Lung (tissue), 17 donors: ENCODE measurements at places on chromosomes 16 and 17. TPM values are rescaled to one million over a fixed set of nuclear protein-coding genes. Genes with fewer than 3 reads are reported as not detected.

The MT1H gene
- polyA plus RNA-seq: 10.3 TPM

The NEUROD2 gene
- not detected for polyA plus RNA-seq

The PYDC1 gene
- not detected for polyA plus RNA-seq

The NETO2 gene
- polyA plus RNA-seq: 11.9 TPM

The HS3ST6 gene
- polyA plus RNA-seq: 2.1 TPM

The VTN gene
- 1.9 TPM for polyA plus RNA-seq

The ABCA6 gene
- 1.9 TPM for polyA plus RNA-seq

The SOX8 gene
- polyA plus RNA-seq: 0.39 TPM

The DNAI2 gene
- 4.1 TPM for polyA plus RNA-seq

The MT4 gene
- polyA plus RNA-seq: not detected

The TMEM101 gene
- polyA plus RNA-seq: 28.7 TPM

The RUNDC3A gene
- polyA plus RNA-seq: 0.91 TPM

The CCL15 gene
- 0.84 TPM for polyA plus RNA-seq

The RSKR gene
- 5.5 TPM for polyA plus RNA-seq

The METRN gene
- 52.7 TPM for polyA plus RNA-seq

The CRYBA1 gene
- polyA plus RNA-seq: not detected

The CES3 gene
- 0.96 TPM for polyA plus RNA-seq

The ACAP1 gene
- polyA plus RNA-seq: 17.2 TPM

The HOXB1 gene
- polyA plus RNA-seq: not detected

The OR3A2 gene
- not detected for polyA plus RNA-seq

The ANKRD40 gene
- polyA plus RNA-seq: 14.6 TPM

The ACSM2A gene
- not detected for polyA plus RNA-seq

The FBXW10 gene
- polyA plus RNA-seq: 0.35 TPM

The COPZ2 gene
- polyA plus RNA-seq: 16.4 TPM

The CLEC19A gene
- 0.02 TPM for polyA plus RNA-seq

The KRTAP2-2 gene
- polyA plus RNA-seq: not detected

The EVPLL gene
- 2.0 TPM for polyA plus RNA-seq

The SDR42E1 gene
- 1.2 TPM for polyA plus RNA-seq

The HES7 gene
- polyA plus RNA-seq: 0.28 TPM

The HSD17B1 gene
- 2.4 TPM for polyA plus RNA-seq

The GPRC5B gene
- 6.8 TPM for polyA plus RNA-seq

The SCNN1B gene
- 41.2 TPM for polyA plus RNA-seq

The CCDC200 gene
- polyA plus RNA-seq: 0.31 TPM

The HERPUD1 gene
- polyA plus RNA-seq: 70.5 TPM

The DNAH2 gene
- 2.7 TPM for polyA plus RNA-seq

The MIEN1 gene
- 69.3 TPM for polyA plus RNA-seq

The LRRC3C gene
- not detected for polyA plus RNA-seq

The ALDH3A1 gene
- polyA plus RNA-seq: 21.6 TPM

The RAB26 gene
- 1.0 TPM for polyA plus RNA-seq
